Adrenal gland (tissue), 19 donors: ENCODE measurements at places on chromosomes 3 and 15. TPM values are rescaled to one million over a fixed set of nuclear protein-coding genes. Genes with fewer than 3 reads are reported as not detected.

- DNase-seq = no peak
- no peaks in the 10 kb centered on the region for H3K36me3 ChIP-seq
- H3K4me1 ChIP-seq = peaks cover 4% of the 10 kb centered on the region
Observed at GRCh38 chr3:85481411-85482212, 522.8 kb downstream of the CADM2 start.

DNA sequence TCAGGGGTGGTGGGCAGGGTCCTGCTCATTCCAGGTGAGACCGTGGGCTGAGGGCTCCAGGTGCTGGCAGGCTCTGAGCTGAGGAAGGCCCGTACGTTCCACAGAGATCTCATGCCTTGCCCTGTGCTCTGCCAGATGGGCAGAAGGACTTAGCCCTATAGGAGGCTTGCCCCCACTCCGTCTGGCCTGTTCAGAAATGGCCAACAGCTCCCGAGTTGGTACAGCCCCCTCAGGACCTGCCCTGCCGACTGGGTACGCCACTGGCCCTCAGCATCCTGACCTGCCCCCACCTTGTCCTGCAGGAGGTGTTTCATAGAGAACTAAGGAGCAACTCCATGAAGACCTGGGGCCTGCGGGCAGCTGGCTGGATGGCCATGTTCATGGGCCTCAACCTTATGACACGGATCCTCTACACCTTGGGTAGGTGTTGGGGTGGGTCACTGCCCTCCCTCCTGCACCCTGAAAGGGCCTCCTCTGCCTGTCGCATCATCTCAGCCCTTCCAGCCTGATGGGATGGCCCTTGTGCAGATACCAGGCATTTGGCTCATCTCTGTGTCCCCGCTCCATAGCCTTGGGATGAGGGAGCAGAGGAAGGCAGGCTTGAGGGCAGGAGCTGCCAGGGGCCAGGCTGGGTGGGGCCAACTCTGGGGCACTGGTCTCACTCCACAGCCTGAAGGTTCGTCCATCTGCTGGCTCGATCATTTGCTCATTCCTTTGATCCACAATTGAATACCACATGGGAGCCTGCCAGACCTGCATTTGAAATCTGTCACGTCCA, 14.2 kb downstream of the TMEM43 start:
- H3K4me3 ChIP-seq = no peak overlapping the region
- no peak overlapping the region for H3K27ac ChIP-seq
- no peaks in the 10 kb centered on the region for H3K27me3 ChIP-seq
- peaks cover 81% of the 10 kb centered on the region for H3K36me3 ChIP-seq
- H3K4me1 ChIP-seq = peaks cover 9% of the 10 kb centered on the region

DNA sequence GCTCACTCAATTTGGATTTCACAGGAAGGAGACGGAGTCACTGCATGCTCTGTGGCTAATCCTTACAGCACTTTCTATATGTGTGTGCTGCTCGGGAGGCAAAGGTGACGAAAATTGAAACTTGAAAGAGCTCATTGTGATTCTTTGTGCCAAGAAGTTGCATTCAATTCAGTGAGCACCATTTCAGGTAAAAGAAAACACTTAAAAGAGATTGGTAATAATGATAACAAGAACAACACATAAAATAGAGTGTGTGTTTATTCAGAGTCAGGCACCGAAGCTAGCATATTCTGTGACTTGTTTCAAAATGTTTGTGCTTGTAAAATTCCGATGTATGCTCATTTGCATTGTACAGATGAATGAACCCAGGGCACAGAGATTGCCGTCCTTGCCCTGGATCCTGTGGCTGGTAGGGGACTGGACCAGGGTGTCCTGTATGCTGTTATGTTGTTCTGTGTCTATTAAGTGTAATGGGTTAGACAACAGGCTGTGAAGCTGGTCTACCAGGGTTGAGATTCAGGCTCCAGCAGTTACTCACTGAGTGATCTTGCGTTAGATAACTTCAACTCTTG, 193.3 kb upstream of the PROK2 start:
- H3K27me3 ChIP-seq = peaks cover 7% of the 10 kb centered on the region
- H3K4me3 ChIP-seq = no peak overlapping the region
- no peak for DNase-seq
- no peaks in the 10 kb centered on the region for H3K36me3 ChIP-seq

DNA sequence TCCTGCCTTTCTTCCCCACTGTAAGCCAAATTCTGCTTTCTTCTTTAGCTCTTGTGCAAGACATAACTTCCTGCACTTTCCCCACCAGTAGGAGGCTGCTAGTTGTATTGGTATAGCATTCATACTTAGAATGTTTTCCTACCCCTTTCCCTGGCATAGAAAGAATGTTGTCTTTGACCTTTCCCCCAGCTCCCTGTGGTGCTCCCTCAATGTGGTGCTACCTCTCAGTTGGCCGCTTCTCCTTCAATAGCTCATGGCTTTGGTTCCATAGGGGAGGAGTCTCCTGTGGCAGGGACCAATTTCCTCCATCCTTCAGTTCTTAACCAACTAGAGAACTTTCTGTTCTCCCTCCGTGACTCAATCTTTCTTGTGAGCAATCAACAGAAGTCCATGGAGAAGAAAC, 67.5 kb upstream of the AKAP13 start:
- H3K27ac ChIP-seq = no peak overlapping the region
- no peaks in the 10 kb centered on the region for H3K27me3 ChIP-seq

DNA sequence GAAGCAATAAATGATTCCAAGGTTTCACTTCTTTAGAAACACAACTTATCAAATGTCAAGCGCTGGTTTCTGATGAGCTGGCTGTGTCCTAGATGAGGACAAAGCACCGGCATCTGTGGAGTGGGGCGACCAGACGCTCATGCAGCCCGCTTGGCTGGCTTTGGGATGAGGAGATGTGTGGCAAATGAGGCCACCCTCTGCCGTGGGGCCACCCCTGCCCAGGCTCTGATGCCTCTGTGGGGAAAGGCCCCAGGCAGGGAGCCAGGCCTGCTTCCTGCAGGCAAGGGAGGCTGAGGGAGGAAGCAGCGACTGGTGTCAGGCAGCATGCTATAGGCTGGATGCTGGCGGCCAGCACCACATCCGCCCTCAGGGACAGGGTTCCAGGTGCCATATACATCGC, 102.9 kb downstream of the HERC2 start:
- H3K4me1 ChIP-seq = no peaks in the 10 kb centered on the region
- peaks cover 32% of the 10 kb centered on the region for H3K36me3 ChIP-seq
- no peak overlapping the region for H3K27ac ChIP-seq
- no peak for DNase-seq
- H3K4me3 ChIP-seq = no peak overlapping the region
- H3K27me3 ChIP-seq = no peaks in the 10 kb centered on the region

GRCh38 chr3:55500555-55501330, 13.6 kb upstream of the WNT5A start:
- H3K36me3 ChIP-seq = no peaks in the 10 kb centered on the region
- no peak overlapping the region for H3K27ac ChIP-seq
- H3K4me1 ChIP-seq = no peaks in the 10 kb centered on the region
- H3K27me3 ChIP-seq = peaks cover 12% of the 10 kb centered on the region
- no peak for DNase-seq

GRCh38 chr3:185151101-185151963, 1.5 kb downstream of the C3orf70 start:
- H3K27ac ChIP-seq = no peak overlapping the region
- DNase-seq = no peak
- H3K4me1 ChIP-seq = no peaks in the 10 kb centered on the region
- peaks cover 28% of the 10 kb centered on the region for H3K27me3 ChIP-seq

DNA sequence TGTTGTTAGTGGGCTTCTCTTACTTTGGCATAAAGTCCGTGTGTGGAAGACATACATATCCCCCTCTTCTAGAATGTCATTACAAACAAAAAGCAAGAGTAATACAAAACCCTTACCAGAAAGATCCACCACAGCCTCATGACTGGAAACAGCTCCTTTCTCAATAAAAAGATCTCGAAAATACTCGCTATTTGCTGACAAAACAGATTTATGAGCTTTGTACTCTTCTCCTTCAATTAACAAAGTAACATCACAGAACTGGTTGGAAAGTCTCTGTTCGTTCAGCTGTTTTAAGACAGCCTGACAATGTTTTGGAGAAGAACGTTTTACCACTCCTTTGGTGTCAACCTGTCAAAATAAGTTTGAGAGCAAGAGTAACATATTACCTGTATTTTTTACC, 5.9 kb downstream of the ZBTB11 start:
- DNase-seq = no peak
- no peaks in the 10 kb centered on the region for H3K4me1 ChIP-seq
- H3K27me3 ChIP-seq = no peaks in the 10 kb centered on the region
- no peak overlapping the region for H3K27ac ChIP-seq
- H3K36me3 ChIP-seq = peaks cover 8% of the 10 kb centered on the region

DNA sequence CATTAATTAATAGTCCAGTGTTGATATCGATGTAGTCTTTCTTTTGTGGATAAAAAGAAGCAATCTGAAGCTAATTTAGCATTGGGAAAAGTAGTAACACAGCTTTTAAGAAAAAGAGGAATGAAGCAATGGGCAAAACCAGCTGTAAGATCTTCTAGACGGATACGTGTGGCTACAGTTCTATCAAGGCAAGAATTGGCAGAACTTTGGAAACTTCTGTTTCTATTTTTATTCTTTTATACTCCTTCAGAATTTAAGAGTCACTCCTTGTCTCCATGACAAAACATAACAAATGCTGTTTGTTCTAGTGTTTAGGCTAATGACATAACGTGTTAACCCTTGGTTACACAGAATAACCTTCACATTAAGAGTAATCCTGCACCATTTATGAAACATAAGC, 289.2 kb downstream of the ROBO2 start:
- no peak for DNase-seq
- no peaks in the 10 kb centered on the region for H3K27me3 ChIP-seq
- H3K4me1 ChIP-seq = no peaks in the 10 kb centered on the region
- H3K4me3 ChIP-seq = no peak overlapping the region

DNA sequence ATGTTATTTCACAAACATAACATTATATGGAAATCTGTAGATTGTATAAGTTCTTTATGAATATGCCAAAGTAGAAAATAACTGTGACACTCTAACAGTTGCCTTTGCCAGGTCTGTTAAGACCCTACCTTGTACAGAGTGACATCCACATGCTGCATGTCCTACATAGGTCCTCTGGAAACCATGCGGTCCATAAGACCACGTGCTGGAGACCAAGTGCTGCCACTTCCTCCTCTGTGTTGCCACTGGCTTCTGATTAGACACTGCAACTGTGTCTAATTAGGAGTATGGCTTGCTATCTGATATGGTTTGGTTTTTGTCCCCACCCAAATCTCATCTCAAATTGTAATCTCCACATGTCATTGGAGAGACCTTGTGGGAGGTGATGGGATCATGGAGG, 855.5 kb upstream of the SEMA6D start:
- DNase-seq = no peak
- H3K27ac ChIP-seq = no peak overlapping the region

DNA sequence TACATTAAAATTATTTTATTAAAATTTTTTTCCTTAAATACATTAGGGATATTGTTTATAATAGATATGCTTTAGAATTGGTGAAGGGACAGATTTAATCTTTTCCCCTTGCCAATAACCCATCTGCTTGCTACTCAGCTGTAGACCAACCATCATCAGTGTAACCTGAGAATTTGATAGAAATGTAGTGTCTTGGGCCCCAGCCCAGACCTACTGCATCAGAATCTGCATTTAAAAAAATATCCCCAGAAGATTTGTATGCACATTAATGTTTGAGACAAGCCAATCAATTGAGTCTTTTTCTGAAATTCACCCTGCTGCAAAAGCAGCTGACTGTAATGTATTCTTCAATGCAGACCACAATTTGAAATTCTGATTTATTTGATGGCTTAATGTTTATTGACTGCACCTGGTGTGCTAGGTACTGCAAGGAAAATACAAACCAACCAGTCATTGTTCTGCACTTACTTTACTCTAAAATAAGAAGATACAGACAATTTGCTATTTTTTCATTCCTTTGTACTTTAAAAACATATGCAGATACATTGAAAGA, 190.7 kb upstream of the SGO1 start:
- H3K36me3 ChIP-seq = no peaks in the 10 kb centered on the region
- H3K4me1 ChIP-seq = peaks cover 7% of the 10 kb centered on the region
- H3K4me3 ChIP-seq = no peak overlapping the region
- no peak for DNase-seq

Gene TRMT10C
- 21.0 TPM for total RNA-seq

Gene SLC12A1
- 0.11 TPM for total RNA-seq

Gene IL16
- 3.3 TPM for total RNA-seq

Gene CYP11A1
- total RNA-seq = 635 TPM

Gene HSPBAP1
- 10.3 TPM for total RNA-seq

Gene ARPIN
- total RNA-seq = 15.3 TPM

Gene DRD3
- not detected for total RNA-seq
